Hepatic stellate cell (primary cell): ENCODE measurements at places on chromosomes 2 and 18.

DNA sequence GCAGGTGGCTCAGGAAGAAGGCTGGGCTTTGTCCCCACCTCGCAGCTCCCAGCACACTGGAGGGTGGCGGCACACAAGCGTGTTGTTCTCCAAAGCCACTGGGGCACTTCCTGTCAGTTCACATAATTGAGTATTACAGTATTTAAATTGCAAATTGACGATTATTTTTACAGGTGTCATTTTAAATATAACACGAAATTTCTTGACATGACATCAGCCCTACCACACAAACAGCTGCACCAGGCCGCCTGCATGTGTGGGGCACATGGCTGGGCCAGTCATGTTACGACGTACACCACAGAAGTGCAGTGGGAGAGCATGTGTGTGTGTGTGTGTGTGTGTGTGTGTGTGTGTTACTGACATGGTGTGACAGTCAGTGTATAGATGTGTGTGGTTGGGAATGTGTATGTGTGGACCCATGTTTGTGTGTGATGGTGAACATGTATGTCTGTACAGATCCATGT lies 155.6 kb downstream of the TTC32 start:
- no peak for DNase-seq

DNA sequence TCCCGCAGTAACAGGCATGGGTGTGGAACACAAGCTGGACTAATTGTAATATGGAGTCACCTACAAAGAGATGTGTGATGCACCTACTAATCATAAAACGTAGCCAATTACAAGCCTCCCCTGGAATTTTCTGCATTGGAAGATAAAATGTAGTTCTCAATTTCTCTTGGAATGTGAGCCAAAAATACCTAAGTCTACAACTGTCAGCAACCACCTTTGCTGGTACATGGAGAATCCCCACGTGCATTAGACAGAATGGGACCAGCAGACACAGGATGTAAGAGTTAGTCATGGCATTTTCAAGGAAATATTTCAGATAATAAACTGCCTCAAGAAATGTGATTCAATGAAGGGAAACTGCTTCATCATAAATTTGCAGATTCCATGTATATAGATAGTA lies 85.6 kb upstream of the DCC start:
- DNase-seq: no peak

GRCh38 chr18:32877371-32877770 lies 104.5 kb upstream of the KLHL14 start:
- no peak for DNase-seq

DNA sequence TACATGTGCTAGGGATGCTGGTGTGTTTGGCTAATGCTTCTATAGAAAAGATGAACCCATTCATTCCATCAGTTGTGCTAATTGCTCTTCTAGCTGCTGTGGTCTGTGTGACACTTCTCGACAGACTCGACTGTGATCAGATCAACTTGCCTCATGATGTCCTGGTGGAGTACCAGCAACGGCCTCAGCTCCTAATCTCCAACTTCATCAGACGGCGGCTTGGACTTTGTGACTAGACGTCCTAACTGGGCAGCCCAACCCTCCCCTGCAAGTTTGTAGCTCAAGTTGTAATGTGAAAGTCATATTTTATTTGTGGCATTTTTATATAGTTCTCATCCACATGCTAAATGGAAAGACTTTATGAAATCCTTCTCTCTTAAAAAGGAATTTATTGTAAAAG lies 33.0 kb downstream of the UPP2 start:
- DNase-seq: no peak

DNA sequence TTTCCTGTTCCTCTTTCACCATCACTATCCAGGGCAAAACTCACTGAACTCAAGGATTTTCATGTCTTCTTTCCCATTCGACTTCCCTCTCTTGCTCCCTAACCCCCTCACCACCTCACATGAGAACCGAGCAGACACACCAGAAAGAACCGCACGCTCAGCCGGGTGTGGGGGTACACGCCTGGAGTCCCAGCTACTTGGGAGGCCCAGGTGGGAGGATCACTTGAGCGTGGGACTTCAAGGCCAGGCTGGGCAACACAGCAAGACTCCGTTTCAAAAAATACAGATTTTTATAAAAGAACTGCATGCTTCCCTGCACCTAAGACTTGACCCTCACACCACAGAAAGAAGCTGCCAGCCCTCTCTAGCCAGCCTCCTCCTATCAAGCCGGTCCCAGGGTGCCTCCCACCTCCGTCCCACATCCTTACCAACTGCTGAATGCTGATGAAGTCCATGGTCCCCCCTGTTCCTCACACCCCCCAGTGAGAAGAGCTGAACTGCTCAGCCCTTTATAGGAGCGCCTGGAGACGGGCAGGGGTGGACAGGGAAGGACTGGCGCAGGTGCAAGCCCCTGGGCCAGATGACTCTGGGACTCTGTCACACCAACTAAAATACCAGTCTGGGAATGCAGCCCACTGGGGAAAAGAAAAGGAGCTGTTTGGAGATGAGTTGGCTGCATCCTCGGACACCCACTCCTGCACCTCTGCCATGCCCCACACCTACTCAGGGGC lies at the start of gene ANKRD23:
ANKRD23 (minus strand) TSS at position 484 of the 731 bp plus-strand sequence; CDS start at position 455, 29 bp downstream.
- DNase-seq: no peak

- DNase-seq: no peak
Observed at GRCh38 chr2:232910376-232910775, 40.3 kb downstream of the SNORC start.

- no peak for DNase-seq
Observed at GRCh38 chr2:150976604-150977003, 285.1 kb downstream of the RBM43 start.
